ENCODE measurements at places on chromosomes 12 and 14.

DNA sequence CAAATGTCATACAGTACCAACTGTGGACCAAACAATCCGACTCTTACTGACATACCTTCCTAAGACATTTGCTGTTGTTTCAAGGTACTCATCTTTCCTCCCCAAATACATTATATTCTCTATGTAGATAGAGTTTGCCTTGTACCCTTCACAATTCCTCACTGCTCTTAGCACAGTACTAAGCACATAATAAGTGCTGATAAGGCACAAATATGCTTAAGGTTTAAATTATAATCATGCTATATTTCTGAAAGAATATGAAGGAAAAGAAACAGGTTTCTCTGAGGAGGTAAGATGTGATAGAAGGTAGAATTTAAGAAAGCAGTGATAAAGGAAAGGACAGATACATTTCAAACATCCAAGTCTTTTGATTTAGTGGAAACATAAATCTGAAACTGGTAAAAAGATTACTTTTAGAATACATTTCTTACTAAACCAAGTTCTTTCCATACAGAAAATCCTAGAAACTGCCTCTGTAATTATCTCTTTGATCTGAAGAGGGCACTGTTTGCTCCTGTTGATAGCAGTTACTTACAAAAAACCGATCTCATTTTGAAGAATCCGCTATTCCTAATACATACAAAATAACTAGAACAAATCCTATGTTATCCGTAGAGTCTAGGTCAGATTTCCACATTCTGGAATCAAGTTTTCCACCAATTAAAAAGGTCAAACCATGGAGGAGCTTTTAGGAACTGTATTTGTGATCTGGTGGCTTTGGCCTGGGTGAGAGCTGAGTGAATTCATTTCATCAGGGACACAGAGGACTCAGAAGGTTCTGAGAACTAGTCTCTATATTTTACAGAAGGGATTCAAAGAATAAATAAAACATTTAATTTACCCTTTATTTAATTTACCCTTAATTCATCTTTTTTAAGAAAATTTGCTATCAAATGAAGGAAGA lies 311.9 kb downstream of the DAD1 start:
- DNase-seq = no peak

DNA sequence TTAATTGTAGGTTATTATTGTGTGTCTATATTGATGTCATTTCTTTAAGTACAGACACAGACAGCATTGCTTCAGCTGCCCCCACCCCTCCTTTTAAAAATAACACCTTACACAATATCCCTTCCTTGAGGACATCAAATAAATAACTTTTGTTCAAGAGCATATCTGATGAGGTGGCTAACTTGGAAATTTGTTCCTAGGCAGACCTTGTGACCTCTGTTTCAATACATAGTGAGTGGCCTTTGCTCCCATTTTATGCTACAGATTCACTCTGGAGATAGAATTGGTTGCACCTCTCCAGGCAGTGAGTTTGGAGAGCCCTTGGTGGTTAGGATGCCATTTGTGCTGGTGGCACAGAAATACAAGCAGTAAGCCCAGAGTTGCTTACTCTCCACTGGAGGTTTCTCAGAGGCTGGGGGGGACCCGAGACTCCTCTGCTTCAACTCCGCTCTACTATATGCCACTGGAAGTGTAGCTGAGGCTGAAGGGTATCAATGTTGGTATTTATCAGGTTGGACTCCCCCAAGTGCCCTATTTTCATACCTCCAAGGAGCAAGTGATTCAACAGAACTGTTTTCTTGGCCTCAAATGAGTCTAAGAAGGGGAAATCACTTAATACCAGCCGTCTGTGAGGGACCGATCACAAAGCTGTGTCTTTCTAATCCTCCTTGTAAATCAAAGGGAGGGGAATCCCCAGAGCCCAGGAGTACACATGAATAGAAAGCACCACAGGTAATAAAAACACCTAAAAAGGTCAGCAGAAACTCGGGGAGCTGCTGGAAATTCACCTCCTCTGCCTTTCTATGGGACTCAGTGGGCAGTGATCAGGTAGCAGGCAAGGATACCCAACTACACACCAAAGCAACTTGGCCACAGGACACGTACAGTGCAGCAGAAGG lies 463.1 kb downstream of the RAD51B start:
- DNase-seq = no peak

DNA sequence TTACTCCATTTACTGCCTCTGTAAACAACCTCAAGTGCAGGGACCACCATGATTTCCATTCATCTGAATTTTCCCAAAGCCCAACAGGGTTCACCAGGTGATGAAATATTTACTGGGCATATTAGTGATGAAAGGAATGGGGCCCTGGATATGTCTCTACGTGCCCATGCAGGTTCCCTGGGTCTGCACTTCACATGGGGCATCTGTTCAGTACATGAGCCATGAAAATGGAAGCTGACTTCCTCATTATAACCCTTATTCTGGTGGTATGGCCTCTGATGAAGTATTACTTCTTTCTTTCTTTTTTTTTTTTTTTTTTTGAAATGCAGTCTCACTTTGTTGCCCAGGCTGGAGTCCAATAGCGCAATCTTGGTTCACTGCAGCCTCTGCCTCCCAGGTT lies 26.5 kb upstream of the CORO1C start:
- no peak for DNase-seq

GRCh38 chr12:8675591-8676036 lies 13.0 kb upstream of the MFAP5 start:
- no peak for DNase-seq

- no peak for DNase-seq
Measured at GRCh38 chr12:67355428-67356379, 86.5 kb downstream of the CAND1 start.
